Bone marrow (tissue), 2 donors: ENCODE measurements at places on chromosomes 5 and 9.

GRCh38 chr5:78606241-78606640 lies 42.3 kb downstream of the LHFPL2 start:
- no peak for DNase-seq

GRCh38 chr5:127450046-127450445 lies 67.4 kb upstream of the PRRC1 start:
- DNase-seq, result no peak

DNA sequence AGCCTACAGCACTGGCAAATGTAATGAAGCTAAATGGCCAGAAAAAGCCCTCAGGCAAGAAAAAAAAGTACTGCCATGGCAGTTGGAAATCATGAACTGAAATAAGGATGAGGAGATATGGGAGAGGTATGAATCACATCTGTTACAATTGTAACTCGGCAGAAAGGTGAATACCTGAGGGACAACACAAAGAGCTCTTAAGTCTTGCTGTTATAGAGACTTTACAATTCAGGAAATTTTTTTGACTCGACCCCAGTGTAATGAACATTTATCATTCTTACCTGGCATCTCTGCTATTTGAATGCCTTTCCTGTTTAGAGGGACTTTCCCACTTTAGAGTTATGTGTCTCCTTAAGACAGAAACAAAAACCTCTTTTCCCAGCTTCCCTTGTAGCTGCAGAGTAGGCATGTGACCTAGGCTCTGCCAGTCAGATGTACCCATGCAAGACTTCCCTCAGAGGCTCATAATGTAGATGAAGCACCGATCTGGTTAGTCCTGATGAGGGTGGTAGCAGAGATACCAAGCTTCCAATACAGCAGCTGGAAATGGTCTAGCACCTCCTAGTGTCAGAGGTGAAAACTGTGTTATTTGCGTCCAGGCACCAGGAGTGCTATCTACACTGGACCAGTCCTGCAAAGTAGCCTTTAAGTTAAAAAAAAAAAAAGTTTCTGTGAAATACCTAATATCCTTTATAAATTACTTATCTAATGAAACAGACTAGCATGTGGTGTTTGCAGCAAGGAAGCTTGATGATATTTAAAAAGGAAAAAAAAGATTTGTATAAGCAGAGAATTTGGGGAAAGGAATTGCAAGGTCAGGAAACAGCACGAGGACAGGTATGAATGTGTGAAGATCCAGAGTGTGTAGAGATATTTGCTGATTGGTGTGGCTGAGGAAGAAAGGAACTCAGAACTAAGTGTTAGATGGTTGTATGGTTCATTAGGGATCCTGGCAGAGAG lies 146.9 kb upstream of the SLC1A3 start:
- DNase-seq, result no peak

- DNase-seq, result no peak
These were observed 375.9 kb upstream of the TLE4 start for GRCh38 chr9:79195879-79196278.

- no peak for DNase-seq
These were observed 124.5 kb downstream of the GDNF start for GRCh38 chr5:37715361-37715760.

- DNase-seq, result no peak
These were observed 2.3 kb downstream of the P4HA2 start for GRCh38 chr5:132225165-132226032.

GRCh38 chr5:83576341-83576740 lies 104.8 kb downstream of the VCAN start:
- DNase-seq, result no peak

- no peak for DNase-seq
These were observed 144.7 kb upstream of the C9orf72 start for GRCh38 chr9:27717991-27718390.

DNA sequence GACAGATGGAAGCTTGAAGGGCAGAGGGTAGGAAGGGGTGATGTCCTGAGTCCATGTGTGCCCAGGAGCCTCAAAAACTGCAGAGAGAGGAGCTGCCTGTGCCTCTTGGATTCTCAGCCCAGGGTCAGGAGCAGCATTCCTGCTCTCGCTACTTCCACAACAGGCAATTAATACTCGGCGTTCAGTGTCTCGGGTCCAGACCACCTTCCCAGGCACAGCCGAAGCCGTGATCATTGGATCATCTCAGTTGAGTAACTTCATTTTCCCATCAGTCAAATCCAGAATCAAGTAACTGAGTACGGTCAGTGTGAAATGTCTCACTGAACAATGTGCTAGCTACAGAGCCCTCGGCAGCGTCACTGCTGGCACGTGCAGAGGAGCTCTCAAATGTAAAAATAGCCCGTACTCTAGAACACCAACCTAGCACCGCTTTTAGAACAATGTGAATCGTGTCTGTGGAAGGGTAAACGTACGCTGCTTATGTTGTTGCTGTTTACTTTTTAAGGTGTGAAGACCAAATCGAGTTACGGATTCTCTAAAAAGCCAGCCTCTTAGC lies 63.5 kb upstream of the IRX4 start:
- DNase-seq, result no peak

DNA sequence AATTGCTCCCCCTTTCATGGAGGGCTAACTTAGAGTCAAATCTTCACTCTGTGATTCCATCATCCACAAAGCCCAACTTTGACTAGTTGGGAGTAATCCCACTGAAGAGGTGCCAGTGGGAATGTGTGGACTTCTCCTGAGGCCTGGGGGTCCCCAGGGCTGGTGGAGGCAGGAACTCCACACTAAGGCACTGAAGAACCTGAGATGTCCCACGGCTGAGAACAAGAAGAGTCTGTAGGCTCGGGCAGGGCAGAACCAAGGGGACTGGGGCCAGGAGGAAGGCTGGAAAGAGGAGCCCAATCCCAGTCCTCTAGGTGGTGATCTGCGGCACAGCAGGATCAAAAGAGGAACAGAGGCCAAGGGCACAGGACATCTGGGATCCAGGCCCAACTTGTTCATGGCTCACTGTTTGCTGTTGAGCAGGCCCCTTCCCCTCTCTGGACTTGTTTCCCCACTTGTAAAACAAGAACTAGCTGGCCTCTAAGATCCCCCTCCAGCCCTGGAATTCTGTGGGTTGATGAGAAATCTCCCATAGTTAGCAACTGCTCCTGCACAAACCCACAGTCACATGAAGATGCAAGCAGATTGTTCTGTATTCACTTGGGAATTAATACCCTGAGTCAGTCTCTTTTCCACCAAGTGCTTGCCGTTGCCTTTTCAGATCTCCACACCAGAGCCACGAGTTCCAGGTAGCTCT lies 32.7 kb upstream of the ALDH1B1 start:
- DNase-seq, result no peak
